ENCODE measurements at places on chromosomes 1 and 21.

DNA sequence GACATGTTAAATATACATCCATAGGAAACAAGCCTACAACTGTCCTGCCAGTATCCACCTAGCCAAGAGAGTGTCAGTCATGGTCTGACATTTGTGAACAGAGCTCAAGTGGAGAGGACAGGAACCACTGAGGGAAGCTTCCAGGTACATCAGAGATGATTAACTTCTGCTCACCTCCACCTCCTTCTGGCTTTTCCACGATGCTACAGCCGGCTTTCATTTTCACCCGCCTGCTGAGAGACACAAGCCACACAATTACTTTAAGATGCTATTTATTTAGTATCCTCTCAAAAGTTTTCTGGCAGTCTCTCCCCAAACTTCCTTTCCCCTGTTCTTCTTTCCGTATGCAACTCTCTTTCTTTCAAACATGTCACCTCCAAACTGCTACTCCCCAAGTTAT, 2.1 kb downstream of the ETV3 start:
- DNase-seq: no peak

DNA sequence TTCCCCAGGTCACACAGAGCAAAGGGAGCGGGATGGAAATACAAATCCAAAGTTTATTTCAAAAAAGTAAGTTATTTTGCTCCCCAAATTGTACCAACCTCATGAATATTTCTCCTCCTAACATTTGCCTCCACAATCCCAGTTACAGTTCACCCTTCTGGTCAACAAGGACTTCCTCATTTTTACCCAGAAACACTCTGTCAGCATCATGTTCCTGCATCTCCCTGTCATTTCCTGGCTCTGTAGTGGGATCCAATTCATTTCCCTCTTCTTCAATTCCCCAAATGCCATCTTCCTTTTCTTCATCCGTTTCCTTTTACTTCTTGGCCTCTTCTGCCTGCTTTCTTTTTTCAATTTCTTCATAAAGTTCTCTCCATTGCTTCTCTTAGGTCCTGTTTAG, 32.0 kb upstream of the EPS15 start:
- DNase-seq: no peak

DNA sequence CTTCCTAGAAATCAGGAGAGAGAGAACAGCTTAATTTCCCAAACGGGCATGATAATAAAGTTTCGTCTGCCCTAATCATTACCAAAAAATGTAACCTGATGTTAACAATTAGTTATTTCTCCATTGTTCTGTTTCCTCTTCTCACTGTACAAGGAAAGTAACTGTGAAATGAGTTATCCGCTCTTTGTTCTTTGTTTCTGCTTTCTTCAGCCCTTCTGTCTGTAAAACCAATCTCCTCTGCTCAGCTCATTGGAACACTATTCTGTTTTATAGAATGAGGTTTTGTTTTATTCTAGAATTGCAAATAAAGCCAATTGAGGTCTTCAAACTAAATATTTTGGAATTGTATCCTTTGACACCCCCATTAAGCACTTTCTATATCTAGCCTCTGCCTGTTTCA, 8.8 kb upstream of the THEM4 start:
- DNase-seq: no peak

DNA sequence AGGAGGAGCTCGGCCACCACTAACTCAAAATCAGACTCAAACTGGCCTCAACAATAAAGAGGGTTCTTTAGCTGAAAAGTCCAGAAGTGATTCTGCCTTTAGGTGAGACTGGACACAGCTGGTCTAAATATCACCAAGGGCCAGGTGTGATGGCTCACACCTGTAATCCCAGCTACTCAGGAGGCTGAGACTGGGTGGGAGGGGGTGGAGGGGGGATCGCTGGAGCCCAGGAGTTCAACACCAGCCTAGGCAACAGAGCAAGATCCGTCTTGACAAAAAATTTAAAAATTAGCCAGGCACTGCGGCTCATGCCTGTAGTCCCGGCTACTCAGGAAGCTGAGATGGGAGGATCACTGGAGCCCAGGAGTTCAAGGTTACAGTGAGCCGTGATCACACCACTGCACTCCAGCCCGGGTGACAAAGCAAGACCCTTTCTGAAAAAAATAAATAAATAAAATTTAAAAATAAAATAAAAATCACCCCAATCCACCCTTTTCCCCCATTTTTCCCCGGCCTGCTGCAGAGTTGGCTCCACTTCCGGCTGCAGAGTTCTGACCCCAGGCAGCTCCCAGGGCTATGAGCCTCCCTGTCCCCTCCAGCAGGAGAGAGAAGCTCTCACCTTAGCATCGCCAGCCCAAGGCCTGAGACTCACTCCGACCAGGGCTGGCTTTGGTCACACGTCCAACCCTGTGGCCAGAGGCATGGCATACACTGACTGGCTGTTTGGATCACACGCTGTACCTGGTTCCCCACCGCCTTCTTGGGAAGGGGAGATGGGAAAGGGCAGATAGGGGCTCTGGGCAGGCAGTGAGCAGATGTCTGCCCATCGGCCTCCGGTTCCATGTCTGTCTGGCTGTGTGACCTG, 87.3 kb upstream of the IFFO2 start:
- DNase-seq: no peak

DNA sequence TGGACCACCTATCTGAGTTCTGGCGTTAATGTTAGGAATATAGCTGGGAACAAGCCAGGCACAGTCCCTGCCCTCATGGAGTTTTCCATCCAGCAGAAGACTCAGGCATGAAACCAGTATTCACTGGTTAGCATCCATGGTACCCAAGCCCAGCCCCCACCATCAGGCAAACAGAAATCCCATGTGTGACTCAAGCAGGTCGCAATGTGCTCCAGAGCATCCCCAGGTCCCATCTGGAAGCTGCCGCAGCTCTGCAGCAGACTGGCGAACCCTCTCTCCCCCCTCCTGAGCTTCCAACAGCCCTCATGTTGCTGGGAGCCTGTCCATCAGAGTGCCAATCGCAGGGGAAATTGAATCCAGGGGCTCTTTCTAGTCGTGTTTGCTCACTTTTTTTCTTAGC, 174.2 kb downstream of the RRAGC start:
- DNase-seq: no peak

DNA sequence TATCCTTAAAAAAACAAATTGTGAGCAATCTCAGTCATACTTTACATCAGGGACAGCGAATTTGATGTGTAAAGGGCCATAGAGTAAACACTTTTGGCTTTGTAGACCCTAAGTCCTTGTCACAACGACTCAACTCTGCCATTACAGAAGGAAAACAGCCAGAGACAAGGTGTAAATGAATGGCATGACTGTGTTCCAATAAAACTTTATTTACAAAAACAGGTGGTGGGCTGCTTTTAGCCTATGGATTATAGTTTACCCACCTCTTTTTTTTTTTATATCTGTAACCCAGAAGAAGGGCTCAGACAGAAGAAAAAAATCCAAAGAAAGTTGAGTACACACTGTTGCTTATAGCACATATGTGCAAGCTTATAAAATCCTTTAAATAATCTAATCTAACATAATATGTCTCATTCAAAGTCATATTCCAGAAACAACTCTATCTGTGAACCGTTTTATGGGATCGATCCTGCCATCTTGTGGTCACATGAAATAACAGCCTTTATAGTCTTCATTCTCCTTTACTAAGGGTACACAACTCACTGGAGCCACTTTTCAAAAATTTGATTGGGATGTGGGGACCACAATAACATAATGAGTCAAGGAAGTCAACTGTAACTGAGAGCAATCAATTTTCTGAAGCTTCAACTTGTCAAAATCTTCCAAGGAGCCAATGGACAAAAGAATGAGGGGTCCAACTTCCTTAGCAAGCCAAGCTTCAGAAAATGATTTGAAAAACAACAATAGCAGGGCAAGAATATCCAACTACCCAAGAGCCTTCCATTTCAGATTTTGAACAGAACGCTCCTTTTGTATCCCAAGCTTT, 142.2 kb upstream of the KRTAP19-8 start:
- peak; percentile 30 for DNase-seq

DNA sequence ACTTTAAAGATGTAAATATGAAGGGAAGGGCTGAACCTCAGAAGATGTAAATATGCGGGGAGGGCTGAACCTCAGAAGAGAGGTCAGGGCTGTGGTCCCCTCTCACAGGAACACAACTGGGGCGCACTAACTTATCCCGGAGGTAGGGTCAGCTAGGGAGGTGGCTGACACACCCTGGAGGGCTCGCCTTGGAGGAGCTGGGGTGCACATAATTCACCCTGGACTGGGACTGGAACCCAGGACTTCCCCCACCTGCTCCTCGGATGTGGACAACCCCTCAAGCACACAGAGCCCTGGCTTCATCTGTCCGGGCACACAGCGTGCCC, 13.9 kb upstream of the TTC39A start:
- DNase-seq: no peak

DNA sequence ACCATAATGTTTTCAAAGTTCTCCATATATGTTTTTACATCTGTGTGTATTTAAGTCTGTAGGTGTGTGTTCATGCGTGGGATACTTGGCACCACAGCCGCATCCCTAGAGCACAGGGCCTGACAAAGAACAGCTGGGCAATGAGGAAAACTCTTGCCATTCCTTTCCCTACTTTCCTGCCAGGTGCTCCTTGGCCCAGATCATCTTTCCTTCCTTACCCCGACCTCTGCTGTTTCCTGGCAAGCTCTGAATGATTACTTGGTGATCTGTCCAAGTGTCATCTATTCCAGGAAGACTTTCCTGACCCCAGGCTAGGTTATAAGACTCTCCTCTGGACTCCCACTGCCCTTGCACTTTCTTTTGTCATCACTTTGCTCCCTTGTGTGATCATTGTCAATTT, 123.6 kb downstream of the ELAVL4 start:
- DNase-seq: no peak
